Left kidney (tissue), 8 donors: ENCODE measurements at places on chromosomes 11 and 22.
A peak's percentile ranks its signal among the peaks of the same experiment; 100 is the strongest.

GRCh38 chr11:100753172-100753543 is 66.1 kb downstream of the ARHGAP42 start:
- DNase-seq, result no peak

- DNase-seq, result no peak
Observed at GRCh38 chr11:35611741-35612140, 6.5 kb upstream of the FJX1 start.

- no peak for DNase-seq
Observed at GRCh38 chr11:45857961-45858474, 10.7 kb downstream of the CRY2 start.

- DNase-seq, result no peak
Observed at GRCh38 chr11:111845276-111846028, 25.9 kb downstream of the ALG9 start.

- no peak for DNase-seq
Observed at GRCh38 chr22:27090611-27091011, 433.2 kb downstream of the MIAT start.

DNA sequence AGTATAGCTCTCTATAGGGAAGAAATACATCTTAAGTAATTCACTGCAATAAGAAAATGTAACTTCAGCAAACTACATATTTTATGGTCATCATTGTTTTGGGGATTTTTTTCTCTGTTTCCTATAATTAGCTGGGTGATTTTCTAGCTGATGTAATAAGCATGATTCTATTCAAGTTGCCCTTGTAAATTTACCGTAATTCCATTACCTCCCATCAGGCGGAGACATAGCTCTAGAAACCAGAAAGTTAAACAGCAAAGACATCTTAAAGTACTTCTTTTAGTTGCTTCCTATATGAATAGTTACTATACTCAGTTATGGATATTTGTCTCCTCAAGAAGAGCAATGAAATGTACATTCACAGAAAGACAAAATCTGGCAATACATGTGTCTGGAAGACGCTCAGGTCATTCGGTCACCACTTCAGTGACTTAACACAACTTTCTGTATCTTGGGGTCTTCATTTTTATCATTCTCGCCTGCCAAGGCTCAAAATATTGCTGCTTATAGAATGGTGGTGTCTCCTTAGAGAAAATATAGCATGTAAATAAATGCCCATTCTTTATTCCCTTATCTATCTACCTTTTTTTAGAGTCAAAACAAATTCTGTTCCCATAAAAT is 239.9 kb upstream of the ZC3H12C start:
- peak; percentile 55 for DNase-seq

DNA sequence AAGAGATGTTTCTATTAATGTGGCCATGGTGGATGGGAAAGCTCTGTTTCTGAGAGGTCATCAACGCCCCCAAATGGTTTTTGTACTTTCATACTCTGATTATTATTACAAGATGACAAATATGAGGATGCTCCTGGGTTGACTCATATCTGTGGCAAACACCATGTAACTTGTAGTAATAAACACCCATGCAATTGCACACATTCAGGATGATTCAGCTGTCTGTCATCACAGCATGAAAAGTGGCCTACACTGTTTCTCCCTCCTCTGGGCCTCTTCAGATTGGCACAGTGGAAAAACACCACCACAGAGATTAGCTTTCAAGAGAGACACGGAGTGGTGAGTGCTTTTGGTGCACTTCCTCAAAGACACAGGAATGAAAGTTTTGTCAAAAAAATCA is 85.4 kb downstream of the MTNR1B start:
- no peak for DNase-seq

DNA sequence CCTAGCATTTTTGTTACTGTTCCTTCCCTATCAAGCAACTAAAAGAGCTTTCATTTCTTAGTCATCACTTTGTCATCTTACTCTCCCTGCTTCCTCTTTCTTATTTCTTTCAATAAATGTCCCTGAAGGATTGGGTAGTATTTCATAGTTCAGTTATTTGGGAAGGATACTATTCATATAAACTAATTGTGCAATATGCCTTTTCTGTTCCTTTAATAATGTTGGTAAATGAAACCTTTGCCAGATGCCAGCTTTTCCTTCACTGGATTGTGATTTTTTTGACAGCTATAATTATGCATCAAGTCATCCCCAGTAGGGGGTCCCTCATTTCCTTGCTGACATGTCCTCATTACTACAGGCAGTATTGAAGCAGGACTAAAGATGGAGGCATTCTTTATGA is 101.7 kb downstream of the ATM start:
- no peak for DNase-seq

DNA sequence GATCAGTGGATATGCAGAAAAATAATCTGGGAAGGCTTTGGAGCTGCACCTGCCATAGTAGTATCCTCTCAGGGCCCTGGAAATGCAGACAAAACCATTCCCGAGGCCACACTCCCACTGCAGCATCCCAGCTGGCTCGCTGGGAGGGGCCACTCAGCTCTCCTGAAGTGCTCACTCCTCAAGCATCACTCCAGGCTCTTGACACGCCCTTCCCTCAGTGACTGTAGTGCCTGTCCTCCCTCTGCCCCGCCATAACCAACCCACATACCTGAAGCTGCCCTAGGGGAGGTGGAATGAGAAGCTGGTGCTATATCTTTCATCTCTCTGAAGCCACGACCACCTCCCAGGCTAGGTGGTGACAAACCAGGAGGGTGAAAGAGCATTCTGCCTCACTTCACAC is 4.8 kb downstream of the DSCAML1 start:
- no peak for DNase-seq

DNA sequence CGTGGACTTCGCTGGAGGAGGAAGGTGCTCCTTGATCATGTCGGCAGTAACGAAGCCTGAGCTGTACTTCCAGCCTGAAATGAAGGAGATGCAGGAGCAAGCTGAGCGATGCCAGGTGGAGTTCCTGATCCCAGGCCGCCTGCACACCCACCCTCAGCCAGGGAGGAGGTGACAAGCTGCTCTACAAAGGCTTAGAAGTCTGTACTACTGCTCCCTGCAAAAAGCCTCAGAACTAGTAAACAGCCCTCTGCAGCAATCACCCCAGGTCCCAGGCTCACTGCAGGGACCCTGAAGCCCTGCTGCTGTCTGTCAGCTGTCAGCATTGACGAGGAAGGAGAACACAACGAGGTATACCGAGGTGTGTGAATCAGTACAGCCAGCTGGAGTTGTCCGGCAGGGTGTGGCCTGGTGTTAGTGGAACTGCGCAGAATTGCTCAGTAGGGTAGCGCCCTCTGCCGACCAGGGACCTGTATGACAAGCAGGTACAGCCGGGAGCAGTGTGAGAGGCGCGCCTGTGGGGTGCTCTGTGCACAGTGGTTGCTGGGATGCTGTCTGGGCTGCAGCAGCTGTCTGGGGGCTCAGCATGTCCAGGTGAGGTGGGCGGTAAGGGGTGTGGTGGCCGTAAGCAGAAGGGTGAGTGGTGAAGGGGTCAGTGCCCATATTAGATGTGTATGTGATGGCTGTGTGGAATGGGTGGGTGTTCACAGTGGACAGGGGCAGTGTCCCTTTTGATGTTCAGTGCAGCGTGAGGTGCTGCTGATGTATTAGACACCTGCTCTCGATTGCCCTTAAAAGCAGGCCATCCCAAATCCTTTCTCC is 7.6 kb downstream of the CYB5R2 start:
- peak; percentile 61 for DNase-seq

DNA sequence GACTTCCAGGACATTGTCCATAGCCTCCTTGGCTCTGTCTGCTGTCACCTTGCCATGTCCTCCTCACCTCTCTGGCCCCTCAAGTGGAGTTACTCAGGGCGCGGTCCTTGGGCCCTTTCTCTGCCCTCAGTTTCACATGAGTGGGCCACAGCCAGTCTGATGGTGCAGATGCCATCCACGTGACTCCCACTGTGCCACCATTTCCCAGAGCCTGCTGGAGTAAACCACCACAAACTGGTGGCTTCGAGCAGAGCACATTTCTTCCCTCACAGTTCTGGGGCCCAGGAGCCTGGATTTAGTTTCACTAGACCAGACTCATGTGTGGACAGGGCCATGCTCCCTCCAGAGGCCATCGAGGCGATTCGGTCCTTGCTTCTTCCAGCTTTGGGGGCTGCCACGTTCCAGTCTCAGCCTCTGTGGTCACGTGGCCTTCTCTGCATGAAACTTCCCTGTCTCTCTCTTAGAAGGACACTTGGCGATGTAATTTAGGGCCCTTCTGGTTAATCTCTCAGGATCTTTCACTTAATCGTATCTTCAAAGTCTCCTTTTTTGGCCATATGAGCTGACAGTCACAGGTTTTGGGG is 14.6 kb downstream of the SMARCB1 start:
- DNase-seq, result no peak
